ENCODE measurements at places on chromosomes 1 and 21.

DNA sequence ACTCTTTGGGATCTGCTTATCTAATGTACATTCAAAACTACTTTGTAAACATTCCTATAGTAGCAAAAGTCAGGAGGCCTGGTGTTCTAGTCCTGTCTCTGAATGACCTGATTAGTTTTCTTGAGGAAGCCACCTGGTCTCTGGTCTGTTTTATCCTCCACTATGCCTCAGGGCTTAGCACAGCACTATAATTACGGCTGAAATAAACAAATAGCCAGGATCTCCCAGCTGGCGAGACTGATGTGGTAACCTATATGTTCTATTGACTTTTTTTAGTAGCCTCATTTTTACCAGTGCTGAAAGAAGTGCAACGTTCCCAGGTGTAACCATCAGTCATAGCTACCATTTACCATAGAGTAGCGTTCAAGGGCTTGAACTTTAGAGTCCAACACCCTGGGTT, 24.2 kb upstream of the RPL11 start:
- no peak for DNase-seq

DNA sequence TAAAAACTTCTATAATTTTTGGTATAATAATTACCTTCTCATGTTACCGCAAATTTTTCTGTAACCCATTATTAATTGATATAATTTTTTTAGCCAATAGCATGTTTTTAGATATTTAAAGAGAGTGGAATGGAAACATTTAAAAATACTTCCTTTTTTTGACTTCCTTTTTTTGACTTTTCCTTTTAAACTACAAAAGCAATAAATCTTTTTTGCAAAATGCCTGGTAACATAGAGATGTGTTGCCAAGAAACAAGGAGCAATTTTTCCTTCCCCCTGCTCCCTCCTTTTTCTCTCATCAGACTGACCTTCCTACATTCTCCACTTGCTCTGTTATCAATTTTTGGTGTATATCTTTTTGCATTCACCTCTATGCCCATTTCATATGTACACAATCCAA, 666.2 kb downstream of the ADGRL2 start:
- no peak for DNase-seq

- DNase-seq, result no peak
Measured at GRCh38 chr1:7301664-7301981, 469.5 kb upstream of the VAMP3 start.

DNA sequence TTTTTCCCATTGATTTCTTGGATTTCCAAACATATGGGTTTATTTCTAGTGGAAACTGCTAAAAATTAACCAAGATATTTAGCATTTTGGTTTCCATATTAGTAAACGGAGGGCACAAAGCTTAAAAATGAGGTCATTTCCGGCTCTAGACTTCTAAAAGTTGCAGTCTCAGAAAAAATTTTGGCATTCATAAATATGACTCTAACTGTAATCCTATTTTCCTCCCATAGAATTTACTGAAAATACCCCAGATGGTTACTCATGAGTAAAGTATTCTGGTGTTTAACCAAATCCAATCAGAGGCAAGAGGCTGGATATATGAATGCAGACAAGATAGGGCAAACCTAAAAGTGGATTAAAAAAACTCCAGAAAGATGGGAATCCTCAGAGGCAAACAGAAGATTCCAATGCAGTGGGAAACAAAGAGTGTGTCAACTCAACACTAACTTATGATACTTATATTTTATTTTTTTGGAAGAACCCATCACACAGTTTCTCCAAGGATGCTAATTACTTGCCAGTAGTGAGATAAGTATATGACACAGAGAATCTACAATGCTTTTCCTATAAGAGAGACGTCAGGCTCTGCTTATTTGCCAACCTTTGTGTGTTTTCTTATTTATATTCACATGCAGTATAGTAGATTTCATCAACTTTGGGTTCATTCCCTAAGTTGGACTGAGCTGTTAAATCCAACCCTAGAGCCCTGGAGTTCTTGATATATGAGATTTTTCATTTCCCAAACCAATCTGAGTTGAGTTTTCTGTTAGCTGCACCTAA, 90.1 kb upstream of the BCL10 start:
- no peak for DNase-seq

- no peak for DNase-seq
Measured at GRCh38 chr1:114668784-114669561, 876 bp downstream of the DENND2C start.

GRCh38 chr1:89900323-89900722, 79.5 kb downstream of the LRRC8D start:
- no peak for DNase-seq

DNA sequence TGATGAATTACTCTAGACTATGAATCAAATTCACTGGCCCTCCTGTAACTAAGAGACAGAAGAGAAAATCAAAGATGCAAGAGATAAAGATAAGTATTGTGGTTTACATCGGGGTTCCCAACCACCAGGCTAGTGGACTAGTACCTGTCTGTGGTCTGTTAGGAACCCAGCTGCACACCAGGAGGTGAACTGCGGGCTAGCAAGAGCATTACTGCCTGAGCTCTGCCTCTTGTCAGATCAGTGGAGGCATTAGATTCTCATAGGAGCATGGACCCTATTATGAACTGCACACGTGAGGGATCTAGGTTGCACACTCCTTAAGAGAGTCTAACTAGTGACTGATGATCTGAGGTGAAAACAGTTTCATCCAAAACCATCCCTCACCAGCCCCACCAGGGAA, 58.9 kb upstream of the DUSP10 start:
- DNase-seq, result no peak

DNA sequence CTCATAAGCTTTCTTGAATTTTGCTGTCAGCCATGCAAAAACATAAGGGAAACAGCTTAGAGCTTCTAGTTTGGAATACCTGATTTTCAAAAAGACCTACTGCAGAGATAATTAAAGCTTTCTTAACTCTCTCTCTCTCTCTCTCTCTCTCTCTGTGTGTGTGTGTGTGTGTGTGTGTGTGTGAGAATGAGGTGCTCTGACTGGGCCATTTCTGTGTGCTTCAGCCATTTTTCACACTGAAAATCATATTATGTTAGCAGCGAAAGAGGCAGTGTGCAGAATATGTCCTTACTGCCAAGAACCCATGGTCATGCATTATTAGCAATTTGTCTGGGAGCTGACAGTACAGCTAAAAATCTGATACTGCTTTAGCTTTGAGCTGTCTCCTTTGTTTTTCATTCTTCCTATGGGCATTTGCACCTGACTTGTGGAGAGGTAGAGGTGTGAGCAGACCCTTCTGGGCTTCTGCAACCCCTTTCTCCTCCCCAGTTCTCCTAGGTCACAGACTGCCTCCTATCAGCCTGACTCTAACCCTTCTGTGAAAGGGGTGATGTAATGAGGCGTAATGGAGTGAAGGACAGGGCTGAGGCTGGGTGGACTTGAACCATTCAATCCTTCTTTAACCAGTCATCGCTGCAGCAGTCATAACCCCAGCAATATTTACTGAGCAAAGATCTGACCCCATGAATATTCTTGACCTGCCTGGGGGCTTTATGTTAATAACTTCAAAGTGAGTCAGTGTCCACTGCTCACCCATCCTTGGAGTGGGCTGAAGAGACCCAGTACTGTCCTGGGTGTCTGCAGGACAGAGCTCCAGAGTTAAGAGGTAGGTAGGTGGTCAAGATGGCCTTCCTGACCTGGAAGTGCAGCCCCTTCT, 61.2 kb downstream of the SYT6 start:
- no peak for DNase-seq

GRCh38 chr1:36085126-36085525, 1.2 kb downstream of the TEKT2 start:
- no peak for DNase-seq

DNA sequence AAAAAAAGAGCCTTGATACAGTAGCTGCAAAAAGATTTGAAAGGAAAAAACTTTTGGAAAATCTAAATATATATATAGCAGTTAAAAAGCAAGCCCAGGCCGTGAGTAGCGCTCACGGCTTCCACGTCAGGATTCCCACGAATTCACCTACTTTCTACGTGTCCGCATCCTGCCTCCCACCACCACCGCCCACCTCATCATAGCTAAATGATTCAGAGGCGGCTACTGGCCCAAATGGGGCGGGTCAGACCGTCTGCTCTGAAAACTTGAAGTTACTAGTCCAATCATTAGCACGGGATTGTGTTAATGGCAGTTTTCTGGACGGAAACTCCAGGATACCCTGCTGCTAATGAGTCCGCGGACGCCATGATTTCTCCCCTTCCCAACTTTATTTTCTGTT, 1.3 kb upstream of the CCSAP start:
- DNase-seq, result no peak

GRCh38 chr21:39346206-39346605, 2.7 kb downstream of the HMGN1 start:
- no peak for DNase-seq

- DNase-seq, result no peak
Measured at GRCh38 chr1:112618114-112618720, 724 bp downstream of the ST7L start.

DNA sequence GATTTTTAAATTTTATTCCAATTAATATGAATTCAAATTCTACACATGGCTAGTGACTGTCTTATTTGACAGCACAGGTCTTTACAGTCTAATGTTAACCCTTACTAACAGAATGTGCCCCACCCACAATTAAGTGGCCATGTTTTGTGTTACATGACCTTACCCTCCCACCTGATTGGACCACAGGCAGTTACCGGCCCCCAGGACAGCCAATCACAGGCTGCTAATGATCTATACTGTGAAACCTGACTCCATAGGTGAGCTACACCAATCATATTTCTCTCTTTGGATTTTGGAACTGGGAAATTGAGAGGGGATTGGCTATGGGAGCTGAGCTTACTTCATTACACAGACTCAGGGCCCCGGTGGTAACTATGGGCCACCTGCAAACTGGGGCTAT, 27.5 kb downstream of the ZP4 start:
- no peak for DNase-seq

DNA sequence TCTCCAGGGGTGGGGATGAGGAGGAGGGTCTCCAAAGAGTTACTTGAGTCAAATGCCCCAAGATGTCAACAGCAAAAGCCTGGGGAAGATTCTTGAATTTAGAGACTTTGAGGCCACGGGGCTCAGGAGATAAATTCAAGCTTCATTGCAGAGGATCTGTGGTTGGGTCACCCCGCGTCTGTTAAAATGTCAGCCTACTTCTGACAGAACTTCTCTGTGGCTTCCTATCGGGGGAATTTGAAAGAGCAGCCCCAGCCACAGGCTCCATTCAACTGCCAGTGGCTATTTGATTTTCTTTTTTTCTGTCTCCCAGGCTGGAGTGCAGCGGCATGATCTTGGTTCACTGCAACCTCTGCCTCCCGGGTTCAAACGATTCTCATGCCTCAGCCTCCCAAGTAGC, 62.5 kb upstream of the EFHD2 start:
- DNase-seq, result no peak

GRCh38 chr21:15365751-15366392, 301.1 kb upstream of the NRIP1 start:
- no peak for DNase-seq

DNA sequence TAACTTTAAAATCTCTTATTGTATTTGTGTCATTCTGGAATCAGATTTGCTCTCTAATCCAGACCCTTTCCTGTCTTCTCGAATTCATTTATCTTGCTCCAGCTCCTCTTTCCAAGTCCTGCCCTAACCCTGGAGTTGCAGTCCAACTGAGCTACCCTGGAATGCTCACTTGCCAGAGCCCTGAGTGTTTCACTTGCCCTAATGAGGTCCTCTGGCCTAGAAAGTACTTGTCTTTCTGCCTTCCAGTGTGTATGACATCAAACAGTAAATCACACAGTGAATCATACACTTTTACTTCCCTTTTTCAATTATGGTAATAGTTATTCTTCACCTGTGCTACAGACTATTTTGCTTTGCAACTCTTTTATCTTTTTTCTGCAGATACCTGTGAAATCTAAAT, 96.9 kb downstream of the NEK7 start:
- DNase-seq, result peak; percentile 57

DNA sequence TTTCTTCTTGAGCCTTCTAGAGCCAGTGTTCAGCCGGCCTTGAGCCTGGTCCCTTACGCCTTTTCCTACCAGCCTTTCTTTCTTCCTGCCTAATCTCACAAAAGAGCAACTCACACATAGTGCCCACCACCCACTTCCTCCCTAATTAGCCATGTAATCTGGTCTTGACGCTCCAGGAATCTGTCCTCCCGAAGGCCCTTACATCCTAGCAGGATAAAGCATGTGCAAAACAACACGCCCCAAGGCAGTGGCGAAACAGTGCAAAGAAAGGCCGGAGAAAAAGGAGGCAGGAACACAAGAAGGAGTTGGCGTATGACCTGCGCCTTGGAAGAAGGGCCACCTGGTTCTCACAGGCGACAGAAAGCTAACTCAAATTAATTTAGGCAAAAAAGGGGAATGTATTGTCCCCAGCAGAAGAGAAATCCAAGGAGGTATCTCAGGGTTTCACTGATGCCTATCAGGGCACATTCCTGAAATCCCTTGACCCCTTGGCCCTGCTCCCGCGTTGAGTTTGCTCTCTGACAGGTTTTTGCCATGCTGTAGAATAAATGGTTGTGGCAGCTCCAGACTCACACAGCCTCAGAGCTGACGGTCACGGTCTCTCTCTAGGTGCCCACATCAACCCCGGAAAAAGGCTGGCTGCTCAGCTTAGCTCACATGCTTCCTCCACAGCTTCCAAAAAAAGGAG, 79.0 kb downstream of the ZNF281 start:
- DNase-seq, result no peak

- no peak for DNase-seq
Measured at GRCh38 chr1:229254910-229255541, 15.9 kb upstream of the RAB4A start.

- DNase-seq, result no peak
Measured at GRCh38 chr1:76857973-76858372, 9.3 kb upstream of the ST6GALNAC5 start.

- DNase-seq, result no peak
Measured at GRCh38 chr1:184388319-184388889, 1.6 kb downstream of the C1orf21 start.

DNA sequence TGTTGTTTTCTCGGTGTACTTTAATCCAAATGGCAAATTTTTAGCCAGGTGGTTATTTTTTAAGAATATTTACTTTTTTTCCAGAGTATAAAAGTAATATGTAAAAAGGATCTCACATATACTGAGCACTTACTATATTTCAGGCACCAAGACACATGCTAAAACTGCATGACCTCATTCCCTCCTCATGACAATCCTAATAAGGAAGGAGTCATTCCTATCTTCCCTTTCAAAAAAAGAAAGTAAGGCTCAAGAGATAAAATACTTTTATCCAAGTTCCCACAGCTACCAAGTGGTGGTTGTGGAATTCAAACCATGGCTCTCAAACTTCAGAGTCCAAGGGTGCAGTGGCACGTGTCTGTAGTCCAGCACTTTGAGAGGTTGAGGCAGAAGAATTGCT, 19.4 kb downstream of the ATP2B4 start:
- no peak for DNase-seq

DNA sequence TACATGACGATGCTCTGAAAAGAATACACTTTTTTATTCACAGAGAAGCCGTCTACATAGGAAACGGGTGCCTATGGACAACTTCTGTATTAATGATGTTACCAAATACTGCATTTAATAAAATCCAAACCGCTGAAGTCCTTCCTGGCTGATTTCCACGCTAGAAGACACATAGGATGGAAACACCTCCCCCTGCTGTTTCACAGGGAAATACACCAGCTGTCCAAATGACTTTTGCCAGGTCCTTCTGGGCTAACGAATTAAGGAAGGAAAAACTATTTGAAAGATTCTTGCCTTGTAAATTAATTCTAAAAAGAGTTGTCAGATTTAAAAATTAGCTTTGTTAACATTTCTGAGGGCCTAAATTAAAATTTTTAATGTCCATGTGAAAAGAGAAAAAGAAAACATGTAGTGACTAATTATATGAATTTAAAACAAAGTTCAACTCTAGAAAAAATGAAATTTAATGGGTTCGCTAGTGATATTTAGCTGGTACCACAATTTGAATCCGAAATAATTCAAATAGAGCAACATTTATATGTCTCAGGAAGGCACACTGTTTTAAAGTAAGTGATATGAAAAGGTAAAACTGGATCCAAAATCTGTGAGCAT, 146.0 kb downstream of the RERE start:
- no peak for DNase-seq

Measured in posterior cingulate gyrus (tissue), 11 donors.